H9 (cell line): ENCODE measurements at places on chromosomes 2 and 18. TPM values are rescaled to one million over a fixed set of nuclear protein-coding genes. Genes with fewer than 3 reads are reported as not detected.

Gene OSBPL1A
- total RNA-seq = 32.0 and 33.9 TPM in 2 replicates

Gene RNU2-63P
- total RNA-seq = 20.4 and 31.1 TPM in 2 replicates

Gene FTCDNL1
- total RNA-seq = 0.81 and 2.0 TPM in 2 replicates

Gene PSTPIP2
- total RNA-seq = 3.3 and 3.6 TPM in 2 replicates

DNA sequence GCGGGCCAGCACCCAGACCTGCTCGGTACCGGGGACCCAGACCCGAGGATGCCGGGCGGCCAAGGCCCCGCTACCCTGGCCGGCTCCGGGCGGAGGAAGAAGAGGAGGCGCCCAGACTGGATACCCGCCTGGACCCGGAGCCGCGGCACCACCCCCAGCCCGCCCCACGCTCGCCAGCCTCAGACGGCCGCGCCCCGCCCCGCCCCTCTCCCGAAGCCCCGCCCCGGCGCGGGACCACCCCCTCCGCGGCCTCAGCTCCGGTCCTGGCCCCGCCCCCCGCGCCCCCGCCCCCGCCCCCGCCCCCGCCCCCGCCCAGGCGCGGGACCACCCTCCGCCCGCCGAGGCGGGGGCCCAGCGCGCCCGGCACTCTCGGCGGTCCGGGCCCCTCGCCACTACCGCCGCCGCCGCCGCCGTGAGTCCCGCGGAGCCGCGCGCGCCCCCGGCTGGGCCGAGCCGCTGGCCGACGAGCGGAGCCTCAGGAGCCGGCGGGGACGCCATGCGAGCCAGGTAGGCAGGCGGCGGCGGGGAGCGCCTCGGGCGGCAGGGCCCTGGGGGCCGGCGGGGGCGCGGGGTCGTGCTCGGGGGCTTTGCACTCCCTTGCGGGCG lies at the start of gene SH3BP4:
Gene SH3BP4, plus strand, starts transcription at position 354 of the 606 bp plus-strand sequence. CDS start 82,986 bp downstream, outside the sequence.
- no peak within 1 kb of the TSS for H3K27ac ChIP-seq
- peaks cover 14% of the 10 kb centered on the region for H3K4me1 ChIP-seq
- peaks cover 16% of the 10 kb centered on the region for H3K36me3 ChIP-seq
- no peaks in the 10 kb centered on the region; the same call in 1 of the 2 replicates for H3K27me3 ChIP-seq
- peak within 1 kb of the TSS; percentile 89 for H3K4me3 ChIP-seq

DNA sequence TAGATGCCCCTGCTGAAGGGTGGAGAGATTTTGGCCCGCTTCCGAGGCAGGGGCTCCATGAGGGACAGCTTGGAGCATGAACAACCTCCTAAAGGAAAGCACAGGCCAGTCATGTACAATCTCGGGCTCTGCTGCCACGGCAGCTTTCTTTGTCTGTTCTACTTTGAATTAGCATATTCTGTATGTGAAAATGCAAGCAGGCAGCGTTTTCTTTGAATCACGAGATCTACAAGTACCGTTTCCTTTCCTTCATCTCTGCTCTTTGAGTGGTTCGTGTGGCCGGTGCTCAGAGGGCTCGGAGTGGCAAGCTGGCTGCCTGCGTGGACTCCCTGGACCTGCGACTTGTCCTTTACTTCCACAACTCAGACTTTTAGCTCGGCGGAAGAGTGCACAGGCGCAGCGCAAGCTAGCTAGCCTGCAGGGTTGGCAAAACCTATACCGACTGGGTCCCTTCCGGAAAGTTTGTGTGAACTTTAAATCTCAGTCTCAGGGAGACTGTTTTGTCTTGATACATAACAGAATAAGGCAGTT lies 6.9 kb downstream of the TWIST2 start:
- peaks cover 7% of the 10 kb centered on the region; the same call in 1 of the 2 replicates for H3K27me3 ChIP-seq
- DNase-seq = no peak
- no peaks in the 10 kb centered on the region for H3K36me3 ChIP-seq
- no peak overlapping the region for H3K27ac ChIP-seq
- H3K4me3 ChIP-seq = no peak overlapping the region

DNA sequence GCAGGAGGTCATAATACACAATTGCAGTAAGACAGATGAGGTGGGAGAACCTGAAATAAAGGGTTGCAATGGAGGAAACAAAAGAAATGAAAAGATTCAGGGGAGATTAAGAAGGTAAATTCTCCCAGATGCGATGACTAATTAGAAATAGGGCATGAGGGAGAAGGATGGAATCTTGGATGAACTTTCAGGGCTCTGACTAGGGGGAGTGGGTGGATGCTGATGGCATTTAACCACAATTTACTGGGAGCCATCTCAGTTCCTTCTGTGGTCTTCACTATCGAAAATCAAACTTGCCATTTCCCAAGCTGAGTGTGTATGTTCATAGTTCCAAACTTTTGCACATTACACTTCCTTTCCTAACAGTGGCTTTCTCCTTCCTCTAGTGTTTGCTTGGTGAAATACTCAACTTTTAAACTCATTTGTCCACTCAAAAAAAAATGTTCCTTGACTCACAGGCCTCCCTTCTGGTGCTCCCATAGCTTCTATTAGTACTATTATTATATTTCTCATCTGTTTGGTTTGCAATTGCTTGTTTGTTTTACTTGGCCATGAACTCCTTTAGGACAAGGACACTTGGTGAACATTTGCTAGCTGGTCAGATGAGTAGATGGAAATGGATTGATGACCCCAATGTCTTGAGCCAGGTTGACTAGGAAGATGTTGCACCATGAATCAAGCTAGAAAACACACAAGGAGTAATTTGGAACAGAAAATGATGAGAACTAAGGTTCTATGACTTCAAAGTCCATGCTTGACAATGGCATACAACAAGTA lies 178.5 kb downstream of the DIS3L2 start:
- no peak overlapping the region for H3K4me3 ChIP-seq
- DNase-seq = no peak
- no peaks in the 10 kb centered on the region for H3K4me1 ChIP-seq
- H3K36me3 ChIP-seq = no peaks in the 10 kb centered on the region
- no peaks in the 10 kb centered on the region for H3K27me3 ChIP-seq
